KBM-7 (cell line): ENCODE measurements at places on chromosomes 2 and 18.

DNA sequence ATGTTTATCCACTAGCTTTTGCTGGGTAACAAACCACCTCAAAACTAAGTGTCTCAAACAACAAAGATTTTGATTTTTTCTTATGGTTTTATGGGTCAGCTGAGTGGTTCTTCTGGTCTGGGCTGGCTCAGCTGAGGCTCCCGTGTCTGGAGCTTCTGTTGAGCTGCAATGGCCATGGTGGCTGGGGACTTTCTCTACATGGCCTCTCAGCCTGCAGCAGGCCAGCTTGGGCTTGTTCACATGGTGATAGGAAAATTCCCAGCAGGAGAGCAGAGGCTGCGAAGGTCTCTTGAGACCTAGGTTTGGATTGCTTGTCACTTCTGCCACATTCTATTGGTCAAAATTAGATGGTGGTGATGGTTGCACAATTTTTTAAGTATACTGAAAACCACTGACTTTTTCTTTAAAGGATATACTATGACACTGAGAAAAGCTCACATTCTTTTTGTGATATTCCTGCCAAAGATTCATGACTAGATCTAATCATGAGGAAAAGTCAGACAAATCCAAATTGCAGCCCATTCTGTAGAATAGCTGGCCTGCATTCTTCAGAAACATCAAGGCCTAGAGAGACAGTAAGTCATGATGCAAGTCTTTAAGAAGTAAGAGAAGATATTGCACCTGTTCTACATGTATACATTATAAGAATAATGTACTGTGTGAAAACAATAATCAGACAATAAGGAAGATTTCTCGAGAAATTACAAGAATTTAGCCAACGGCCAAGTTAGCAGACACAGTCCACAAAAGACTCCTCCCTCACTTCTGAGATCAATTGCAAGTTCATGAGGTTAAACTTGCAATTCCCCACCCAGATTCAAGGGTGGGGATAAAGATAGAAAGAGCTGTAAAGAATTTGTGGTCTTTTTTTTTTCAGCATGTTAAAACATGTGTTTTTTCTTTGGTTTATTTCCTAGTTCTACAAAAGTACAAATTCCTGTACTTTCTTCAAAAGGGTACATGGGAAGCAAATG is 35.0 kb upstream of the IL1R2 start:
- DNase-seq = no peak

GRCh38 chr2:238694922-238695321 is 153.0 kb upstream of the TWIST2 start:
- no peak for DNase-seq

GRCh38 chr2:73050121-73050545 is 21.4 kb downstream of the SFXN5 start:
- DNase-seq = no peak

- DNase-seq = no peak
These were observed 194.9 kb downstream of the AGAP1 start for GRCh38 chr2:235688511-235689426.

GRCh38 chr2:147177071-147177857 is 667.6 kb upstream of the ACVR2A start:
- no peak for DNase-seq

- DNase-seq = no peak
These were observed 18.1 kb downstream of the ZAP70 start for GRCh38 chr2:97731274-97732020.

DNA sequence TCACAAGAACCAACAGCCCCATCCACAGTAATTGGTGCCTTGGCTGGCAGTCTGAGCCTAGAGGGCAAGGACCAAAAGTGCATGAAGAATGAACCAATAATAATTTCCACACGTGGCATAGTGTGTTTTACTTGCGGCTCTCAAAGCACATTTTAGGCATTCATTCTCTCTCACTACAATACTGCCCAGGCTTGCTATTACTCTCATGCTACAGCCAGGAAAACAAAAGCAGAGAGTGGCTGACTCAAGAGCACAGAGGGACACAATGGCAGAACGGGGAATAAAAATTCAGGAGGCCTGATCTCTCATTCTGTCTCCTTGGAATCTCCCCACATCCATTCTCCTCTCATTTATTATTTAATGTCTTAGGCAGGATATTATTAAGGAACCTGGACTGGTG is 57.0 kb upstream of the NOL4 start:
- DNase-seq = no peak

DNA sequence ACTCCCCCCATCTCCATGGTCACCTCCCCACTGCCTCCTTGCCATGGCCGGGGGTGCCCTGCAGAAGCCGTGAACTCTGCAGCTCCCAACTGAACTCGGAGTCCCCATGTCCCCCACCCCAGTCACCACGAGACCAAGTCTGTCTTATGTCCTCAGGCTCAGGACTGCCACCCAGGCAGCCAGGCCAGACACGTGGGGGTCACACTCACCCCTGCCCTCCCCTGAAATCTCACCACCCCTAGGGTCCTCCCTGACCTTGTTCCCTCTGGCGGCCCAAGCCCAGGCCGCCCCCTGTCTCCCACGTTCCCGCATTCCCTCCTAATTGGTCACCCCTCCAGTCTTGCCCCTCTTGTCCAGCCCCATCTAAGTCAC is 11.0 kb downstream of the AQP12A start:
- DNase-seq = no peak

- no peak for DNase-seq
These were observed 261.5 kb downstream of the PTGR3 start for GRCh38 chr18:74947417-74947816.

- no peak for DNase-seq
These were observed 52.3 kb upstream of the SCG2 start for GRCh38 chr2:223654384-223654915.

- DNase-seq = no peak
These were observed 157.9 kb upstream of the CREB1 start for GRCh38 chr2:207371877-207372276.

DNA sequence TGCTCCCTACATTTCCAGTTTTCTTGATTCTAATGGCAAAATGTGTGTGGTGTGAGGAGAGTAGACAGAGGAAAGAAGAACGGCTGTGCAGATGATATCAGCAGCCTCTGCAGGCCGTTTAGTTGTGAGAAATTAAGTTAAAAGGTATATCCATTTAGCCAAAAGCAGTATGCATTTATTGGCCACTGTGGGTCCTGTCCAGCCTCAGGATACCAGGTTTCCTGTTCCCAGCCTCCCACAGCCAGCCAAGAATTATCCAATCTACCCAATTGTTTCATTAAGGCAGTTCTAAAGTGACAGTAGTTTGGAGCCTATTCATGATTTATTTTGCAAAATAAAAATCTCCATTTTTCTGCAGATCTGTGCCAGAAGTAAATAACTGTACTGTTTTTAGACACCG is 107.5 kb downstream of the TMEM18 start:
- no peak for DNase-seq

- DNase-seq = no peak
These were observed 160.4 kb downstream of the CELF4 start for GRCh38 chr18:37405229-37405628.

DNA sequence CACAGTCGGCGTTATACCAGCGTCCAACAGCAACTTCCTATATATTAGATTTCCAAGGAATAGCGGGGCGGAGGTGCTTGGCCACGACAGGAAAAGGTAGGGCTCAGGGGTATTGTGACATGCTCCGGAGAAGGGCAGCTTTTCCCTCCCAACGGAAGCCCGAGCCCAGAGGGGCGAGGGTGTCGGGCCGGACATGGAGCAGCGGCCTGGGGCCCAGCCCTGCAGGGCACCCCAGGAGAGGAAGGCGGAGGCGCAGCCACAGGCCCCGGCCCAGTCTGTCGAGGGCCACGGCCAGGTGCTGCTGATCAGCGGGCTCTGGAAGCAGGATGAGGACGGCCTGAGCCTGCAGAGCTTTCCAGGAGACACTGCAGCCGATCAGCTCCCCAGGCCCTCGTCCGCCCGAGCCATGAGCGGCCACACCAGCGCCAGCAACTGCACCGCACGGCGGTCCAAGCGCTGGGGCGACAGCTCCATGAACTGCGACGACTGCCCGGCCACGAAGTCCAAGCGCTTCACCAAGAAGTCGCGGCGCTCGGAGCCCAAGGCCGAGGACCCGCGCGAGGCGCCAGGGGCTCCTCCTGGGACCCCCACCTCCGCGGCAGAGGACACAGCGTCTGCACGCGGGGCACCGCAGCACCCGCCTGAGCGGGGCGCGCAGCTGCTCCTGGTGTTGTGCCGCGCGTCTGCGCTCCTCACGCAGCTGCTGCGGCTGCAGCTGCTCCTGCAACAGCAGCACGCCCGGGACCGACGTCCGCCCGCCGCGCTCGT is 5.6 kb upstream of the SPATA3 start:
- no peak for DNase-seq

DNA sequence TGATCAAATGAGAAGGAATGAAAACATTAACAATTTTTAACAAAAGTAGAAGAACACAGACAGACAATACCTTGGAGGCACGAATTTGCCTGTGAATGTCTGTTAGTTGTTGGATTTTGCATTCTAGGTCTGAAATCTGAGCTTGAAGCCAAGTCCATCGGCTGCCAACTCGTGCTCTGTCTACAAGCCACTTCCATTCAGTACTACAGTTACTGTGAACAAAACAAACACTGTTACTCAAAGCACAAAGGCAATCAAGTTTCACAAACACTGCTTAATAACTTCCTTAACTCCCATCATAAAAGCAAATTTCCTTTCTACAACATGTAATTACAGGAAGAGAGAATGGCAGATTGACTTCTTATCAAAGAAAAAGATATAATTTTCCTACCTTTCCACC is 42.2 kb downstream of the KANSL1L start:
- no peak for DNase-seq

- DNase-seq = no peak
These were observed 3.9 kb downstream of the SLC35F6 start for GRCh38 chr2:26767894-26768487.

DNA sequence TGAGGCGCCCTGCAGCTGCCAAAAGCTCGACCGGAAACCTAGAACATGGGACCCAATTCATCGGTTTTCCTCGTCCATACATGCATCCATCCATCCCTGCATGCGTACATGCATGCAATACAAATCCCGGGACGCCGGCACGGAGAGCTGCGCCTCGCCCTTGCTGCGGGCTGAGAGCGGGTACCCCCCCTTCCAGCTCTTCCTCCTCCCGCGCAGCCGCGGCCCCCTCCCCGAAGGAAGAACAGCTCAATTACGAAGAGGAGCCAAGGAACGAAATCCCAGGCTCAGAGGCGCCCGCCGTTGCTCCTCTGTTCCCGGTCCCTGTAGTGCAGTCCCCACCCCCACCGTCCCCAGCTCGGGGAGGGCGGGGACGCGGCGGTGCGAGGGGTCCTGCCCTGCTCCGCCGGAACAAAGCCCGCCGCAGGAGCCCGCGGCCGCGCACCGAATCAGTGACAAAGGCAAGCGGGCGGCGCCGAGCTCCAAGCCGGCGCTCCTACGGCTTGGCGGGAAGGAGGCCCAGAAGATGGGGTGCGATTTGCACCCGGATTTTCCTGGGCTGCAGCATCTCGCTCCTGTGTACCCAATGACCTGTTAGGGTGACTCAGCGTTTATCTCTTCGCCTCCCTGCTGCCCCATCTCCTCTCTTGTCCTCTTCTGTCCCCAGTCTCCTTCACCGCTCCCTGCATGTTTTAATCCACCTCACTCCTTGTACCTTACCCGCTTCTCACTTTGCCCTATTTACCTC is 8.9 kb upstream of the POU3F3 start:
- peak; percentile 80 for DNase-seq

DNA sequence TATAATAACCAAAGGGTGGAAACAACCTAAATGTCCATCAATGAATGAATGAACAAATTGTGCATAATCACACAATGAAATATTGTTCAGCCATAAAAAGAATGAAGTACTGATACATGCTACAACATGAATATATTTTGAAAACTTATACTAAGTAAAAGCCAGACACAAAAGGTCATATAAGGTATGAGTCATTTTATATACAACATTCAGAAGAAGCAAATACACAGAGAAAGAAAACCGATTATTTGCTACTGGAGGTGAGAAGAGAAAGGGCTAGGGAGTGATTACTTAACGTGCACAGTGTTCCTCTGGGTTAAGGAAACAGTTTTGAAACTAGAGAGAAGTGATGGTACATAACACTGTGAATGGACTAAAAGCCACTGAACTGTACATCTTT is 105.3 kb downstream of the GORASP2 start:
- DNase-seq = no peak

- no peak for DNase-seq
These were observed 37.3 kb upstream of the C18orf32 start for GRCh38 chr18:49524349-49524748.

DNA sequence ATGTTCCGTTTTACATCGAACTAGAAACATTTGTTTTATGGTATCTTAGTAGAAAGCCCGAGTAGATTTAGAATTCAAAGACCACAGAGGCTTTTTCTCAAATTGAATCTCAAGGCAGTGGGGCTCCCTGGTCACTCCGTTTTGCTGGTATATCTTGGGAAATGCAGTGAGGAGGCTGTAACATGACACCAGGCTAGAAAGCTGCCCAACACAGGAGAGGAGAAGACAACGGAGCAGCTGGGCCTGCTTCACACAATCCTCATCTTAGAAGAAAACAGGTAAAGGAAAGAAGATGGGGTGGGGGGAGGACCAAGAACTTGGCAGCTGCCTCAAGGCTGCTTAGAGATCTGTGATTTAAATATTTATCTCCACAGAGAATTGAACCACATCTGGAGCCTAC is 38.3 kb upstream of the EPB41L3 start:
- no peak for DNase-seq

DNA sequence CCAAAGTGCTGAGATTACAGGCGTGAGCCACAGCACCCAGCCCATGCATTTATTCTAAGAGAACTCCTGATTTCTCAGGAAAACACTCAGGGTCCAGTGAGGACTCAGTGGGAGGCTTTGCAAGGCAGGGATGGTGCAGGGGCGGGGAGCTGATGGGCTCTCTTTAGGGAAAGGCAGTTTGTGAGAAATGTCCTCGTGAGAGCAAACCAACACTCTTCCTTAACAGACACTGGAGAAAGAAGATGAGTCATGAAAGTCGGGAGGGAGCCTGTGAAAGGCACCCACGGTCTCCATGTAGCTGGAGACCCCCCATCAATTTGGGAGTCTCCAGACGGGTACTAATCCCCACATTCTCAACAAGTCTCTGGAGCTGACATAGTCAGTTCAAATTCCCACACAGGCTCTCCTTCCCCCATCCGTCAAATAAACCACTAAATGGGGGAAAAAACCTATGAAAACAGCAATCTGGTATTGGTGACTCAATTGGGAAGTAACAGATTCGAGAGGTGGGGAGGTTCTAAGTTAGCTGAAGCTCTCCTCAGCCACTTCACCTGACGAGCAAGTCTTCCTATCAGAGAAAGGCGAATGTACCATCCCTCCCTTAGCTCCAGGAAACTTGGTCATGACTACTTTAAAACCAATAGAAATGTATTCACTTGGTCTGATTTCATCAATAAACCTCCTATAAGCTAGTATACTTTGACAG is 11.0 kb upstream of the CREG2 start:
- DNase-seq = no peak

GRCh38 chr2:100859902-100860301 is 40.0 kb downstream of the NPAS2 start:
- DNase-seq = no peak
